ENCODE measurements at places on chromosomes 7 and 10. TPM values are rescaled to one million over a fixed set of nuclear protein-coding genes. Genes with fewer than 3 reads are reported as not detected.

The CFAP70 gene
- 2.4 TPM for total RNA-seq

The CALHM3 gene
- total RNA-seq = not detected

The CDK1 gene
- 0.67 TPM for total RNA-seq

The CCL24 gene
- not detected for total RNA-seq

The ZP3 gene
- 6.1 TPM for total RNA-seq

The CFAP46 gene
- not detected for total RNA-seq

The PHF14 gene
- total RNA-seq = 31.3 TPM

The IMPDH1 gene
- 52.5 TPM for total RNA-seq

The ARHGEF5 gene
- 12.4 TPM for total RNA-seq

The PDK4 gene
- 0.20 TPM for total RNA-seq

The TPST1 gene
- total RNA-seq = 0.65 TPM

The SPDYE8 gene
- not detected for total RNA-seq

The PDE1C gene
- not detected for total RNA-seq

The BHLHA15 gene
- not detected for total RNA-seq

The CRCP gene
- 35.2 TPM for total RNA-seq

The AKR1E2 gene
- total RNA-seq = 4.3 TPM

The STOX1 gene
- total RNA-seq = 0.12 TPM

The PARD3 gene
- total RNA-seq = 8.2 TPM

The CACNA2D1 gene
- total RNA-seq = not detected

The CLRN3 gene
- total RNA-seq = not detected

The HEPACAM2 gene
- not detected for total RNA-seq

The ATP6V0A4 gene
- not detected for total RNA-seq

The CHRM2 gene
- not detected for total RNA-seq

The TBC1D12 gene
- total RNA-seq = 1.9 TPM

The HACD1 gene
- total RNA-seq = 3.7 TPM

The TDRD1 gene
- total RNA-seq = not detected

The STAG3 gene
- total RNA-seq = 4.0 TPM

The PTF1A gene
- total RNA-seq = not detected

The NMT2 gene
- total RNA-seq = 42.2 TPM

The SH2D4B gene
- 0.30 TPM for total RNA-seq

The TRPV5 gene
- not detected for total RNA-seq

The ANKRD26 gene
- 4.4 TPM for total RNA-seq
